ENCODE measurements at places on chromosomes 13 and 19.

DNA sequence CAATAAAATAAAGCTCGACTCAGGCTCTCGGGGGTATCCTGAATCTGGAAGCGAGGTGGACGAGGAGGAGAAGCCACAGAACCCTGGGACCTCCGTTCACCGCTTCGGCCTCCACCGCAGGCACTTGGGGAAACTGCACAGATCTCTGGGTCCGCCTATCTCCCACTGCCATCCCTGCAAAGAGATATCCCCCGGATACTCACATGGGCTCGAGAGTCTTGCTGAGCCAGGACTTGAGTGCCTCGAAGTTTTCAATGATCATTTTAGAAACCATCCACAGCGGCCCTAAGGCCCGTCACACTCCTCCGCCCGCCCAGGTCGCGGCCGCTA is 589 bp downstream of the RBM26 start:
- no peak for DNase-seq

- peak; percentile 24 for DNase-seq
Measured at GRCh38 chr13:113562085-113562749, 22.3 kb upstream of the TFDP1 start.

DNA sequence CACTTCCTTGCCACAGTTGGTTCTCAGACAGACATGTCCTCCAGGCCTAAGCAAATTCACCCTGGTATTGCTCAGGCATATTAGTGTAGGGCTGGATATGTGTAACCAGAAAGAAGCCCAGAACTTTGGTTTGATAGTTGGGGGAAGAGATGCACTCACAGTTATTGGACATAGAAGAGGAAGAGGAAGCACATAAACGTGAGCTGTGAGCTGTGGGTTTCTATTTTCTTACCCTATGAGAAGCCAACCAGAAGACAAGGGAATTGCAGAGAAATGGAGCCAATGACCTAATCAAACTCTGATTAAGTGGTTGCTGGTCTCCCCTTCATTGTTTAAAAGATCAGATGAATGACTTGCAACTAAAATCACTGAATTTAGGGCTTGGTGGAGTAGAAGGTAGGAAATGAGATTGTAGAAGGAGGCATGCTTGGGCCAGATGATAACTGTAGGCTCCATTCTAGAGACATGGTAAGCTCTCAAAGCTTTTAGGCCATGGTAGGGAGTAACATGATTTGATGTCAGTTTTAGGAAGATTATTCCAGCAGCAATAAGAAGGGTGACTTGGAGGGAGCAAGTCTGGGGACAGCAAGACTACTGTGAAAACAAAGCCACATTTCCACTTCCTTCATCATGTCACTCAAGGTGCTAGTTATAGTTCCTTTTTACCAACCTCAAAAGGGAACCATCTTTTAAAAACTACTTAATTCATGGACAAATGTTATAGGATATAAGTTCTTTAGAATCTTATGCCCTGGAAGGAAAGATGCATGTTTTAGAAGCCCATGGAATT is 24.1 kb upstream of the WDFY2 start:
- DNase-seq = no peak

GRCh38 chr13:84430446-84430845 is 548.2 kb upstream of the SLITRK1 start:
- no peak for DNase-seq

DNA sequence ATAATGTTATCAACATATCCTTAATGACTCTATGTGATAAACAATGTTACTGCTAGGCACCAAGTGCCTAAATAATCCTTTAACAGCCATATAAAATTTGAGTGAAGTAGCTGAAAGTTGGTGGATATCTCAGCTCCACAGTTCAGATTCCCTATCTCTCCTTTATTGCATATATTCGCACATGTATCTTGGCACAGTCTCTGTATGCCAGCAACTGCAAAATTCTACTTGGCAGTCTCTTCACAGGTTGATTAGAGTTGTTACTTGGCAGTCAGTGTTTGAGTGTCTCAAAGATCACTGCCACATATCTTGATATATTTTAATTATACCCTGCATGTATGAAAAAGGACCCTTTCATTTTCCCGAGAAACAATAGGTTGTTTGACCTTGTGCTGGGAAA is 879.3 kb downstream of the OLFM4 start:
- DNase-seq = no peak

DNA sequence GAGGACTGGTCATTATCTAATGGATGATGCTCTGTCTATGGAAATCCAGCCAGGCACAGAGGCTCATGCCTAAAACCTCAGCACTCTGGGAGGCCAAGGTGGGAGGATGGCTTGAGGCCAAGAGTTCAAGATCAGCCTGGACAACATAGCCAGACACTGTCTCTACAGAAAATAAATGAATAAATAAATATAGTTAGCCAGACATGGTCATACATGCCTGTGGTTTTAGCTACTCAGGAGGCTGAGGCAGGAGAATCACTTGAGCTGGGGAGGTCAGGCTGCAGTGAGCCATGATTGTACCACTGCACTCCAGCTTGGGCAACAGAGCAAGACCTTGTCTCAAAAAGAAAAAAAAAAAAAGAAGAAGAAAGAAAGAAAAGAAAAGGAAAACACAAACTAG is 234.7 kb downstream of the TSHZ3 start:
- DNase-seq = no peak

DNA sequence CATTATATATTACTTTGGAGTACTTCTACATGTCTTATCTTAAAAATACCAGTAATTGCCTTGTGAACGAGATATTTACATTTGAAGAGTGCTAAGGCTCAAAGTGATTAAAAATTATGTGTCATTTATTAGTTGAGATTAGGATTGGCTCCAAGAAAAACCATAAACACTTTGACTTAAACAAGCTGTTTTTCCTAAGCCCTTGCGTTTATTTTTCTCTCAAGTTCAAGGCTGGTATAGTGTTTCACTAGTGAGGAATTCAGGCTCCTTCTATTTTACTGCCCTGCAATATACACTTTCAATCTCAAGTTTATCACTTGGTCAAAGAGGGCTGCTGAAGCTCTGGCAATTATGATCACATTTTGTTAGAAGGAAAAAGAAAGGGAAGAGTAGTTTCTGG is 49.9 kb downstream of the UFM1 start:
- no peak for DNase-seq

GRCh38 chr19:542173-542866 is 1.5 kb upstream of the GZMM start:
- no peak for DNase-seq

DNA sequence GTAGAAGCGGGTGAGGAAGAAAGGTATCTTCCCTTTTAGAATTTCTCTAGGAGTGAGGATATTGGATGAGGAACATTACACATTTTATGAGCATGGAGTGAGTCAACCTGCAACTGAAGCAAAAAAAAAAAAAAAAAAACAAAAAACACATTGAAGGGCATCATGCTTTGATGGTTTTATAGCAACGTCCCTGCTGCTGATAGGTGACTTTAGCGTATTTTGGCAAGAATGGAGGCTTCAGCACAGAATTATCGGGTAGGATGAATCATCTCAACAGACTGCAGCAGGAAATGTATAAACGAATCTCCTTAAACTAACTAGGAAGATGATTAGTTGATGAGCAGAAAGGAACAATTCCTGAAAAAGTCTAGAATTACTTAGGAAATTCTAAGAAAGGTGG is 1359.6 kb upstream of the ATXN8OS start:
- DNase-seq = no peak

DNA sequence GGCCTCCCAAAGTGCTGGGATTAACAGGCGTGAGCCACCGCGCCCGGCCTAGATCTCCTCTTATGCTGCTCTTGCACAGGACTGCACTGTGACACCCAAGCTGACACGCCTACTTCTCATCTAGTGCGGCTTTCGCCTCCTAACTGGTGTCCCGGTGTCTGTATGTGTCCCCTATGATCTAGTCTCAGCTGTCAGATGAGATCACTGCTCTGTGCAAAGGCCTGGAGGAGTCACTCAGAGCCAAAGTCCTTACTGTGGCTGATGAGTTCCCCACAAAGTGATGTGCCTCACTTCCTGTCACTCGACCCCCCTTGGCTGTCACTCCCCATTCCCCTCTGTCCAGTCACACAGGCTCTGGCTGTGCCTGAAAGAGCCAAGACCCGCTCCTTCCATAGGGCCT is 2.5 kb downstream of the ZNF556 start:
- DNase-seq = no peak

DNA sequence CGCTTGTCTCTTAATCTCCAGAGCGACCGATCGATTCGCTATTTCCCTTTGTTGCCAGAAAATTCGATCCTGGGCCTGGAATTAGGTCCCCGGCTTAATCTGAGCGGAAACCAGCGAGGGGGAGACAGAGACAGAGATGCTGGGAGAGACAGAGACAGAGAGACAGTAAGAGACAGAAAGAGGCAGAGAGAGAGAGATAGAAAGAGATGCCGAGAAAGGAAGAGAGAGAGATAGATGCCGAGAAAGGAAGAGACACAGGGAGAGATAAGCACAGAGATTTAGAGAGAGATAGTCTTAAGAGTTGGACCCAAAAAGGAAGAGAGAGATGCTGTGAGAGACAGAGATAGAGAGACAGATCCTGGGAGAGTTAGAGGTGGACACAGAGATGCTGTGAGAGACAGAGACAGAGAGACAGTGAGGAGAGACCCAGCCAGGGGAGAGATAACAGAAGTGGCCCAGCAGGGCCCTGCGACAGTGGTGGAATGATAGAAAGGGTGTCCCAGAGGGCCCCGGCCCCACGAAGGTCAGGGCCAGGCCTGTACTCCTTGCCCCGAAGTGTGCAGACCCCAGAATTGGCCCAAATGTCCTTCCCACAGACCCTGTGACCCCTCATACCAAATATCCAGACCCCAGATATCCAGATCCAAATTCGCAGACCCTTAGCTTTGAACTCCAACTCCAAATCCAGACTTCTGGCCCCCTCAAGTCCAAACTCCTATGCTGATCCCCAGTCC is 1.3 kb downstream of the ERFL start:
- DNase-seq = no peak

DNA sequence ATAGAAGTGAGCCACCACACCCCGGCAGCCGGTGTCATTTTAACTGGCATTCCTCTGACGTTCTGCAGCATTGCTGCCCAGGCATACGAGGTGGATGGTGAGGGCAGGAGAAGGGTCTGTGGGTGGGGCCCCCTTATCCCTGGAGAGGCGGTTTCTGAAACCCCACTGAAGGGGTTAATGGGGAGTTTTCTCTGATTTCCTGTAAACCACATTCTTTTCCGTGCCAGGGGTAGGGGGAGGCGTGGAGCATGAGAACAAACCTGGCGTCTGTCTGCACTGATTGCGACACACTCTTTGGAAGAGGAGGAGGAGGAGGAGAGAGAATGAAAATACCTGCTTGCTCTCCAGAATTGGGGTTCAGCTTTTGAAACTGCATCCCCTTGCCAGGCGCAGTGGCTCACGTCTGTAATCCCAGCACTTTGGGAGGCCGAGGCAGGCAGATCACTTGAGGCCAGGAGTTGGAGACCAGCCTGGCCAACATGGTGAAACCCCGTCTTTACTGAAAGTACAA is 2.7 kb upstream of the C3 start:
- DNase-seq = no peak

GRCh38 chr19:15779756-15780476 is 7.5 kb upstream of the OR10H5 start:
- DNase-seq = no peak
